ENCODE measurements at places on chromosomes 1 and 21.
A peak's percentile ranks its signal among the peaks of the same experiment; 100 is the strongest.

GRCh38 chr1:204874274-204874673 lies 3.6 kb downstream of the NFASC start:
- no peak for DNase-seq

- DNase-seq = no peak
These were observed 1761.9 kb downstream of the PLA2G4A start for GRCh38 chr1:188590641-188591040.

- DNase-seq = no peak
These were observed 68.3 kb downstream of the SLC45A1 start for GRCh38 chr1:8386247-8386646.

DNA sequence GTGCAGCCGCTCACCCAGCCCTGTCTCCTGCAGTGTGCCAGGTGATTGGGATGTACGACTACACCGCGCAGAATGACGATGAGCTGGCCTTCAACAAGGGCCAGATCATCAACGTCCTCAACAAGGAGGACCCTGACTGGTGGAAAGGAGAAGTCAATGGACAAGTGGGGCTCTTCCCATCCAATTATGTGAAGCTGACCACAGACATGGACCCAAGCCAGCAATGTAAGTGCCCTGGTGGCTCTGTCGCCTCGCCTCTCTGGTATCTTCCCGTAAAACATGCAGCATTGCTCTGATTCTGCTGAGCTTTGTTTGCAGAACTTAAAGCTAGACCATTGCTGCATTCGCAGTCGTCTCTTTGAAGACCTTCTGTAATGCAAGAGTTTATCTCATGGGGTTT lies 79.2 kb downstream of the ATP5PO start:
- DNase-seq = peak; percentile 33

DNA sequence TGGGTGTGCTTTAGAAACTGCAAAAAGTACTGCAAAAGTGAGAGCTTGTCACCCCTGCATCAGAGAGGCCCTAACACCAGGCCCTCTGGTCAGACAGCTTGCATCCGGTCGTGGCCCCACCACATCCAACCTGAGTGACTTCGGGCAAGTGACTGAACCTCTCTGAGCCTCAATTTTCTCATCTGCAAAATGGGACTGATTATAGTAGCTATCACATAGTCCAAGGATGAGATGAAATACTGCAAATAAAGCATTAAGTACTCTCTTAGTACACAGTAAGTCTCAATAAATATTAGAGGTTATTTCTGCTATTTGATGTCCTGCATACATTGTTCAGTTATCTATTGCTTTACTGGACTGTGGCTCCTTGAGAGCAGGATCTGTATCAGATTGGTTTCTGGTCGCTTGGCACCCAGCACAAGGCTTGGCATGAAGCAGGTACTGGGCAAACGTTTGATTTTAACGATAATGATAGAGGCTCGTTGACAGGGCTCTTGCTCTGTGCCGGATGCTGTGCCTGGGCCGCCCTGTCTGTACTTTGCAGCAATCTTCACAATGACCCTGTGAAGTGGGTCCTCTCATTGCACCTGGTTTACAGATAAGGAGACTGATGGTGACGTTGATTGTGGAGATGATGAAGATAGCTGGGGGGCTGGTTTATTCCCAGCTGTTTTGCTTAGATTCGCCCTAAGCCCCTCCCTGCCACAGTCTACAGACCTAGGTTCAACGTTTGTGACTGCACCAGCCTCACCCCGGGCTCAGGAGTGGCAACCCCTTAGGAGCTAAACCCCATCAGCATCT lies 43.6 kb downstream of the RAP1GAP start:
- DNase-seq = no peak

GRCh38 chr1:109732390-109732881 lies 8.4 kb downstream of the GSTM3 start:
- no peak for DNase-seq

Measured in fibroblast of skin of scalp (primary cell).